ENCODE measurements at places on chromosomes 2 and 18. TPM values are rescaled to one million over a fixed set of nuclear protein-coding genes. Genes with fewer than 3 reads are reported as not detected.
A peak's percentile ranks its signal among the peaks of the same experiment; 100 is the strongest.

Gene GORASP2
- 70.8 TPM for polyA plus RNA-seq

- DNase-seq, result no peak
Measured at GRCh38 chr2:111706481-111707001, 177.5 kb downstream of the ANAPC1 start.

DNA sequence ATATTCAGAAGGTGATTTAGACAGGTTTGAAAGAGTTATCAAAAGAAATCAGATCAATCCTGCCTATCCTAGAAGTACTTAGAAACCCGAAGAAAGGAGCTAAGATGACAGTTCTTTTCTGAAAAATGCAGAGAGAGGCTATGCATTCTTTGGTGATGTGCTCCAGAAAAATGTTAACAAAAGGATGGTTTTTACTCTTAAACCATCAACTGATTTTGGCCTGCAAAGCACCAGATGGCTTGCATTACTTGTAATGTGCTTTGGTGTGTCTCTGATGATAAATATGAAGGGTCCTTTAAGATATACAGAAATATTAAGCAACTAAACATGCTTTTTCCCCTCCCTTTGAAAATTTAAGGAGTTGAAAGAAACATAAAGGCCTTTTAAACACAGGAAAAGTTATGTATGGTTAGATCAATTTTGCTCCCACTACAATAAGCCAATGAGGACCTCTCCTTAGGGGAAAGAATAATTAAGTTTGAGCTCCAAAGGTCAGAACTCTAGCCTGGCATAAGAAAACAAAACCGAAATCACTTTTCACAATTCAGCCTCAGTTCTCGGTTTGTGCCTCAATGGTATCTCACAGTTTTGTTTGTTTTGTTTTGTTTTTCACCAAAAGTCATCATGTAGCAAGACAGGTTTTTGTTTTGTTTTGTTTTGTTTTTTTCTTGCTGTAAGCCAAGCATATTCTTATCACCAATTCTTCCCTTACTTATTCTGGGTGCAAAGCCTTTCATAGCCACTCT, 302.4 kb upstream of the NT5C1B start:
- peak; percentile 32 for DNase-seq

GRCh38 chr2:5877360-5877759, 185.2 kb downstream of the SOX11 start:
- DNase-seq, result no peak

DNA sequence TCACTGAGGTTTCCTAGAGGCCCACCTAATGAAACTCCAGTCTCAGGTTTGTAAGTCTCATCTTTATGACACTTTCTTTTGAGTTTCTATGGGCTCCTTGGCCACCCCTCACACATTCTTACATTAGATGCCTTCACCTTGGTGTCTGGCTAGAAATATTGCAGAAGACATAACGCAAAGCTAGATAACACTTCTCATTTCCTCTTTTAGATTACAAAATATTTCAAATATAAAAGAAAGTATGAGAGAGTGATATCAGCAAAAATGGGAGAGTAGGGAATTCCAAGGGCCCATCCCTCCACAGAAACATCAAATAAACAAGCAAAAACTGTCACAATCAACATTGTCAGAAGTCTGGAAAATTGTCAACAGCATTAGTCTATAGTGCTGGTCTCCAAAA, 43.3 kb upstream of the ZCCHC2 start:
- DNase-seq, result no peak

Measured in muscle of back (tissue), 13 donors.